Right atrium auricular region (tissue), 2 donors: ENCODE measurements at places on chromosomes 3 and 15.
A peak's percentile ranks its signal among the peaks of the same experiment; 100 is the strongest.

GRCh38 chr3:175149675-175150074, 290.5 kb downstream of the NAALADL2 start:
- H3K27ac ChIP-seq: no peak overlapping the region
- no peaks in the 10 kb centered on the region for H3K4me1 ChIP-seq
- no peaks in the 10 kb centered on the region for H3K36me3 ChIP-seq

DNA sequence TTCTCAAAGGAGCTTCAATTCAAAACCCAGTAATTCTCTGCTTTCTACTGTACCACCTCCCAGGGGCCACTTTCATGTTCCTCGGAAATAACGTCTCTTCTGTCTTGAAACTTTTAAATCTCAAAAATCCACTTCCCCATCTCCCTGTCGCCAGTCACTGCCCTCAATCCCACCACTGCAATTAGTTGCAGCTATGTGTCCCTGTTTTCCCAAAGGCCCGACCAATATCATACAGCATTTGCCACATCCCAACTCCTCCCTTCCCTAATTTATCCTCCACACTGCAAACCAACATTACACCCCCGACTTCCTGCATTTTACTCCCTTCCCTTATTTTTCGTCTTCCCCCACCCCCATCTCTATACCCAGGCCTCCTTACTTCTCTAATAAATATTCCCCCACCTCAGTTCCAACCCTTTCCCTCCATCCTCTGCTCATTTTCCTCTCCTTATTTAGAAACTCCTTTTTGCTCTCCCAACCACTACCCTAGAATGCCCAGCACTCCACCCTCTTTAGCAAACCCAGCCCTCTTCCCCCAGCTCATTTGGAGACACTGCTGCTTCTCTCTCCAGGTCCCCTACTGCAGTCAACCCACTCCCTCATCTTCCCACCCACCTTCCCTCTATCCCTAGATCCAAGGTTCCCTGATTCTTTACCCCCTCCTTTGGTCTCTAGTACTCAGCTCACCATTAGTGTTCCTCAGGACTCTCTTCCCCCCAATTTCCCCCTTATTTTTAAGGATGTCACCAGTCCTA, 1.1 kb downstream of the NPTN start:
- H3K36me3 ChIP-seq: no peaks in the 10 kb centered on the region
- peak overlapping the region; percentile 97 for H3K27ac ChIP-seq
- H3K27me3 ChIP-seq: no peaks in the 10 kb centered on the region
- H3K4me1 ChIP-seq: no peaks in the 10 kb centered on the region
- peak overlapping the region; percentile 86 for H3K4me3 ChIP-seq

DNA sequence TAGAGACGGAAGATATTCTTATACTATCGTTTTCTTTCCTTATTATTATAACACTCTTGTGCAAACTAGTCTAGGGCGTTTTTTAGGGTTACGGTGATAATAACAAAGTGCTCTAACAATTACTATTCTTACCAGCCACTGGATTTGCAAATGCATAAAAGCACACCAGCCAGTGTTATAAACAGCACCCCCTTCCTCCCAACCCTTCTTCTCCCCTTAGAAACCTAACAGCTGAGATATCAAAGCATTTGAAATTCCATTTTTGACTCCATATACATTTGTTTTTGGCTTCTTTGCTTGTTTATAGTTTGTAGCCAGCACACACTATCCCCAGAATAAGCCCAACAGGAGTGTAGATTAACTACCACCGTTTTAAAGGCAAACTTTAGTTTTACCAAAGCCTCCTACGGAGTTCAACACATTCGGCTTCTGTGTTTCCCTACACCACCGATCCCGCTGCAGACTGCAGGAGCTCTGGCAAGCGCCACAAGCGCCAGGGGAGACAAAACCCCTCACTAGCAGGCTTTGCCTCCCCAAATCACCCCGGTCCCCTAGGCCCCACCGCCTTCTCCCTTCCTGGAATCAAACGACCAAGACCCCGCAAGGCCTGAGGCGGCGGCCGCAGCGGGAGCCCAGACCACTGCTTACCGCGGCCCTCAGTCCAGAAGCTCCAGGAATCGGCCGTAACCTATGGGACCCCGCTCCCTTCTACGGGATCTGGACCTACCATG, 461 bp downstream of the COPB2 start:
- H3K4me3 ChIP-seq: peak overlapping the region; percentile 95
- no peaks in the 10 kb centered on the region for H3K36me3 ChIP-seq
- H3K4me1 ChIP-seq: peaks cover 47% of the 10 kb centered on the region
- no peaks in the 10 kb centered on the region for H3K27me3 ChIP-seq
- H3K27ac ChIP-seq: peak overlapping the region; percentile 95

DNA sequence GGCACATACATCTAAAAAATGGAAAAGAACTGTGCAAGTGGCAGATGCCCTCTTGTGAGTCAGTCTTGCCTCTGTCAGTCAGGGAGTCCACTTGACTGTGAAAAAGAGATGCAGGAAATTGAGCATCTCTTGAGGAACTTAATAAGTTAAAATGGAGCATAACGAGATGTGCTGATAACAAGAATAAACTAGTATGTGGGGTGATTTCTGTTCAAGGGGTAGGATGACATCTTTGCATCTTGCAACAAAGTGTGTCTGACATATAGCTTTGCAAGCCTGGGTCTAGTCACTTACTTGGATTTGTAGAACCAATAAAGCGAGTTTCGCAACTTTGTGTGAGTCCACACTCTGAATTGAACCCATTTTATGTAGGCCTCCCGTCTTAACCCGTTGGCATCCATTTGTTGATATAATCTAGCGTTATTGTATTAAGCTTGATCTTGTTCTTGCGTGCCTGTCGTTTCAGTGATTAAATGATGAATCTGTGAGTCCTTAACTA, 2.2 kb downstream of the USP3 start:
- DNase-seq: no peak
- H3K27ac ChIP-seq: no peak overlapping the region
- no peaks in the 10 kb centered on the region for H3K4me1 ChIP-seq
- no peak overlapping the region for H3K4me3 ChIP-seq
- no peaks in the 10 kb centered on the region for H3K27me3 ChIP-seq

GRCh38 chr15:55827204-55827603, 84.3 kb upstream of the PRTG start:
- H3K27me3 ChIP-seq: no peaks in the 10 kb centered on the region
- no peak overlapping the region for H3K4me3 ChIP-seq
- no peaks in the 10 kb centered on the region for H3K36me3 ChIP-seq
- no peaks in the 10 kb centered on the region for H3K4me1 ChIP-seq
- H3K27ac ChIP-seq: no peak overlapping the region

- H3K27ac ChIP-seq: no peak overlapping the region
- no peaks in the 10 kb centered on the region for H3K27me3 ChIP-seq
- H3K4me3 ChIP-seq: no peak overlapping the region
- H3K36me3 ChIP-seq: no peaks in the 10 kb centered on the region
Measured at GRCh38 chr3:185900228-185900627, 37.6 kb downstream of the TRA2B start.

- no peak overlapping the region for H3K4me3 ChIP-seq
- no peaks in the 10 kb centered on the region for H3K27me3 ChIP-seq
- H3K36me3 ChIP-seq: no peaks in the 10 kb centered on the region
- no peak for DNase-seq
- H3K27ac ChIP-seq: no peak overlapping the region
Measured at GRCh38 chr3:77690284-77690845, 650.5 kb downstream of the ROBO2 start.

DNA sequence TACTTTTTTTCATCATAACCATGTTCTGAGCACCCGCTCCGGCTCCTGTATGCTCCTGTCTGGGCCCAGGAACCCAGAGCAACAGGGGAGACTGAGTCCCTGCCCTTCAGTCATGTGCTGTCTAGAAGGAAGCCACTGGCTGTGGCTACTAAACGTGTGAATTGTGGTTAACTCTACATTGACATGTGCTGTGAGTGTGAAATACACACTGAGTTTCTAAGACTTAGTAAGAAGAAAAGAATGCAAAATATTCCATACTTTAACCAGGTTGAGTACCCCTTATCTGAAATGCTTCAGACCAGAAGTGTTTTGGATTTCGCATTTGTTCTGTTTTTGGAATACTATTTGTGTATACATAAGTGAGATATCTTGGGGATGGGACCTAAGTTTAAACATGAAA, 42.8 kb upstream of the CGNL1 start:
- no peaks in the 10 kb centered on the region for H3K27me3 ChIP-seq
- H3K4me1 ChIP-seq: peaks cover 19% of the 10 kb centered on the region
- no peak overlapping the region for H3K27ac ChIP-seq
- H3K4me3 ChIP-seq: no peak overlapping the region
- no peaks in the 10 kb centered on the region for H3K36me3 ChIP-seq
- no peak for DNase-seq

DNA sequence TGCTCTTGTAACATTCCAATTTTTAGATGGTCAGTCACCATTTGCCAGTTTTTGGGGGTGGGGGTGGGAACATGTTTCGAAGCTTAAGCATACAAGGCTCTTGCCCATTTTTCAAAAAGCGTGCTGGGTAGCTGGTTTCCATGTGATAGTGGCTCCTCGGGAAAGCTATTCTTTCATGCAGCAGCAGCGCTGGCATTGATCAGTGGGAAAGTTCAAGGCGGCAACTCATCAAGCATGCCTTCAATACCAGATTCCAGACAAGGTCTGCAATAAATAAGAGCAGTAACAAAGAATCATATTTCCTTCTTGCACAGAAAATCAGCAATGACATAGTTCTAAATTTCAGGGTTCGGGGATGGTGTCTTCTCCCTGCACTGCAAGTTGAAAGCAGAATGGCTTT, 133.5 kb upstream of the ONECUT1 start:
- no peaks in the 10 kb centered on the region for H3K27me3 ChIP-seq
- H3K4me3 ChIP-seq: no peak overlapping the region
- H3K36me3 ChIP-seq: no peaks in the 10 kb centered on the region
- no peaks in the 10 kb centered on the region for H3K4me1 ChIP-seq
- DNase-seq: no peak

- no peak for DNase-seq
- no peaks in the 10 kb centered on the region for H3K27me3 ChIP-seq
- no peak overlapping the region for H3K27ac ChIP-seq
- no peaks in the 10 kb centered on the region for H3K36me3 ChIP-seq
Measured at GRCh38 chr3:110521019-110521418, 550.6 kb upstream of the NECTIN3 start.

DNA sequence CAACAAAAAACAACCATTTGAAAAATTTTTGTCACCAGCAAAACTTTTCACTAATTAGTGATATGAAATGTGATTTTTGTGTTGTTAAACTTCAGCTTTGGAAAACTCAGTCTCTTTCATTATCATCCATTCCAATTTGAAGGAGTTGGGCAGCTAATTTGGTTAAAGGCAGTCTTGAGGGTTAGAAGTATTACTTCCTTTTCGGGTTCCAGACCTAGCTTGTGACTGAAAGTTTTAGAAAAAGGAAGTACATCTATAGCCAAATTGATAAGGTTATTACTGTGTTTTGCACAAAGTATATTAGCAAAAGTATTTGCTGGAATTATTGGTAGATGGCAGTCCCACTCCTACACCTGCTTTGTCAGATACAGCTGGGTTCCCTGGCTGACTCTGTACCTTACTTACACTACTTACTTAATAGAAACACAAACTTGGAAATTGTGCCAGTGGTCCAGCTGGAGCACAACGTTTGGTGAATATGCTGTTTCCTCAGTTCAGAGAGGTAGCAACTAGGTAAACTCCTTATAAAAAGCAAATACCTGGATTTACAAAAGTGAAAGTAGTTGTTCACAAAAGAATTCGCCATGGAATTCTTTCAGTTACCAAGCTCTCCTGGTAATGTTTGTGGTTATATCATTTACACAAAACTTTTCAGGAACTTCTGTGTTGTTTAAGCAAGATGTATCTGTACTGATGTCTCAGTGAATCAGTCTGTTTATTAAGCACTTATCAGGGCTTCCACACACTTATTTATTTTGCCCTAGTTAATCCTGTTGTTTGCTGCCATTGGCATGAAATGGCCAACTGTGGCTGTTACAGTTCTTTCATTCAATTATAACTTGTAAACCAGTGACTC, 31.6 kb downstream of the TIPARP start:
- H3K36me3 ChIP-seq: peaks cover 53% of the 10 kb centered on the region
- H3K27me3 ChIP-seq: no peaks in the 10 kb centered on the region
- no peak overlapping the region for H3K27ac ChIP-seq
- H3K4me1 ChIP-seq: no peaks in the 10 kb centered on the region
- no peak overlapping the region for H3K4me3 ChIP-seq

DNA sequence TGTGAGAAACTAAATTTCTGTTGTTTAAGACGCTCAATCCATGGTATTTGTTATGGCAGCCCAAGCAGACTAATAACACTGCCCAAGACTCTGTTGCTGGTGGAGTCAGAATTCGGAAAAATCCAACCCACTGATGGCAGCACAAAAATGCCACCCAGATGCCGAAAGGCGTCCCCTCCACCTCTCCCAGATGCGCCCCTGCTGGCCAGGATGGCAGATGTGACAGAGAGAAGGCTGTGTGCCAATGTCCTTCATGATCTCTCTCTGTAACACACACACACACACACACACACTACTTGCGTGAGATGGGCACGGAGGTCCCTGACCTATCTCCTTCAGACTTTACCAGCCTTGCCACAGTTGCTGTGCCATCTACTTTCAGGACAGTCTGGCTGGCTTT, 10.9 kb upstream of the LYSMD4 start:
- no peak for DNase-seq
- no peaks in the 10 kb centered on the region for H3K27me3 ChIP-seq
- H3K4me1 ChIP-seq: no peaks in the 10 kb centered on the region
- no peak overlapping the region for H3K4me3 ChIP-seq

DNA sequence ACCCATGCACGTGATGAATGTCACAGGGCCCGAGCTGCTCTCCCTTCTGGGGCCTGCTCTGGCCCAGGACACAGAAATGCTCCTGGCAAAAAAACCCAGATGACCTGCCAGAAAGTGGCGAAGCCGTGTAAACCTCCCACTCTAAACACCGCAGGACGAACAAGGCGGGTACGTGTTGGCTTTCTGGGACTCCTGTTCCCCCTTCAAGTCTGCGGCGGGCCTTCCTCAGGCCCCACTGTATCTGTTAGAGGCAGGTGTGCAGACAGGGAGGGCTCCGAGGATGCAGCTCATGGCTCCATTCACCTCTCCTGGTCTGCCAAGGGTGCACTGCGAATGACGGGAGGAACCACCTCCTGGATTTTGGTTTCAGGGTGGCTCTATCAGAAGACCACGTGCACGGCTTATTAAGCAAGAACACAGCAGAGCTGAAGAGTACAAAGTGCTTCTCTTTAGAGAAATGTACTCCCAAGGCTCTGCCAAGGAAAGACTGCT, 173.8 kb downstream of the ADAMTS17 start:
- no peaks in the 10 kb centered on the region for H3K36me3 ChIP-seq
- no peak overlapping the region for H3K4me3 ChIP-seq
- no peaks in the 10 kb centered on the region for H3K4me1 ChIP-seq
- peak; percentile 66 for DNase-seq

DNA sequence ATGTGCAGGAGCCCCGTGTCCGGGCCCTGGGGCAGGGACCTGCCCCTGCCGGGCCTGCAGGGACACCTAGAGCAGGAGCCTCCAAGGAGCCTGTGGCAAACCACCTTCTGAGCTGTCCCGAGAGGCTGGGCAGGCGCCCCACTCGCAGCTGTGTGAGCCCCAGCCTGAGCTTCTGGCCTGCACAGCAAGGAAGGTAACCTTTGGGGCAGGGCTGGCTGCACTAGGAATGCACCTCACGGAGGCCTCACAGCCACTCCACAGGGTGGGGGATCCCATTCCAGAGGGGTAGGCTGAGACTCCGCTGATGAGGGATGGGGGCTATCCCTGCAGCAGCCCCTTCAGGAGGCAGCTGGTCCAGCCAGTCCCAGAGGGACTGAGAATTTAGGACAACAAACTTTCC, 68.1 kb downstream of the DNAJB8 start:
- peaks cover 31% of the 10 kb centered on the region for H3K4me1 ChIP-seq
- no peaks in the 10 kb centered on the region for H3K27me3 ChIP-seq
- H3K4me3 ChIP-seq: no peak overlapping the region
- no peak for DNase-seq
- H3K36me3 ChIP-seq: no peaks in the 10 kb centered on the region
- H3K27ac ChIP-seq: no peak overlapping the region

GRCh38 chr15:75597667-75598341, 18.7 kb upstream of the PTPN9 start:
- peaks cover 47% of the 10 kb centered on the region for H3K36me3 ChIP-seq
- peaks cover 9% of the 10 kb centered on the region for H3K4me1 ChIP-seq
- no peak overlapping the region for H3K27ac ChIP-seq
- H3K27me3 ChIP-seq: no peaks in the 10 kb centered on the region
- no peak for DNase-seq
